ENCODE measurements at places on chromosomes 5 and 9.
A peak's percentile ranks its signal among the peaks of the same experiment; 100 is the strongest.

GRCh38 chr9:93240891-93241334 is 57.0 kb downstream of the WNK2 start:
- DNase-seq = no peak

DNA sequence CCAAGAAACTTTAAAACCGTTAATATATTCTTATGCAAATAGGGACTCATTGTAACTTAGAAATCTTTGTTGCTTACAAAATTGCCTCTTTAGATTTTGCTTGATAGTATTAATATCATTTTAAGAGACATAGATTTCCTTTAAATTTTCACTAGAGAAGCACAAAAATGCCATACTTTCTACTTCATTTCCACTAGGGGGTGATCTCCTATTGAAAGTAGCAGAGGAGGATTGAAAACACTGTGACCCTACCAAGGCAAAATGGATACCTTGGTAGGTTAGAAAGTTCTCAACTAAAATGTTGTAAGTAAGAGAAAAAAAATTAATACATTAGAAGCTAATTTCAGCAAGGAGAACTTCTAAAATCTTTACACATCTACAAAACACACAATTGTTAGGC is 204.9 kb downstream of the CHSY3 start:
- peak; percentile 31 for DNase-seq

- DNase-seq = no peak
Measured at GRCh38 chr5:65588694-65589093, 25.6 kb downstream of the PPWD1 start.

DNA sequence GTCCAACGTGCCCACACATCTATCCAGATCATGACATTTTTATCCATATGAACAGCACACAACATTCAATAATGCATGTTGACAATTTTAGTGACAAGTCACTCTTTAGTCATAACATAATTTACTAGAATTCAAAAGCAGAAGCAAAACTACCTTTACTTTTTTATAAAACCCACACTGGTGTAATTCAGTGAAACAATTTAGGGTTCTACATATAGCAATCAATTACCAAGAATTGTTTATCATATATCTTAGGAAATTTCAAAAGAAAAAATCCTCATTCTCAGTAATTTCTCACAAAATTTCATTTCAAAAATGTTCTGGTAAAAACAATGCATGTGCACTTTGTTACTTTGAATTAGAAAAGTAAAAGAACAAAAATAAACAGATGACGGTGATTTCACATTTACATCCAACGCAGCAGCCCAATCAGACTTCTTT is 12.6 kb downstream of the AUH start:
- no peak for DNase-seq

DNA sequence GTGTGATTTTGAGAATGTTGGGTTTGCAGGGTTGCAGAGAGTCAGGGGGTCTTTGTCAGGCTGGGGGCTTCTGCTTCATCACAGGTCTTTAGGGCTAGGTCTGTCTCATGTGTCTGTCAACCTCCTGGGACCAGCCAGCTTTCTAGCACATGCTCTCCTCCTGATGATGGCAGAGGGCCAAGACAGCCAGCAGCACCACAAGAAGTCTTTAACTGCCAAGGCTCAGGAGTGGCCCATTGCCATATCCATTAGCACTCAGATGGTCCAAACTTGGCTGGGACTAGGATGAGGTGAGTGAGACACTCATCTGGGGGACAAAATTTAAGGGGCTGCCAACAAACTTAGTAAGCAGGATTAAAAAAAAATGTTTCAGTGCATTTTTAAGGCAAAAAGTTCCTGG is 384.2 kb upstream of the CDH10 start:
- DNase-seq = no peak

GRCh38 chr9:3955305-3955687 is 344.6 kb downstream of the GLIS3 start:
- no peak for DNase-seq

GRCh38 chr5:38008198-38008597 is 168.4 kb upstream of the GDNF start:
- no peak for DNase-seq

DNA sequence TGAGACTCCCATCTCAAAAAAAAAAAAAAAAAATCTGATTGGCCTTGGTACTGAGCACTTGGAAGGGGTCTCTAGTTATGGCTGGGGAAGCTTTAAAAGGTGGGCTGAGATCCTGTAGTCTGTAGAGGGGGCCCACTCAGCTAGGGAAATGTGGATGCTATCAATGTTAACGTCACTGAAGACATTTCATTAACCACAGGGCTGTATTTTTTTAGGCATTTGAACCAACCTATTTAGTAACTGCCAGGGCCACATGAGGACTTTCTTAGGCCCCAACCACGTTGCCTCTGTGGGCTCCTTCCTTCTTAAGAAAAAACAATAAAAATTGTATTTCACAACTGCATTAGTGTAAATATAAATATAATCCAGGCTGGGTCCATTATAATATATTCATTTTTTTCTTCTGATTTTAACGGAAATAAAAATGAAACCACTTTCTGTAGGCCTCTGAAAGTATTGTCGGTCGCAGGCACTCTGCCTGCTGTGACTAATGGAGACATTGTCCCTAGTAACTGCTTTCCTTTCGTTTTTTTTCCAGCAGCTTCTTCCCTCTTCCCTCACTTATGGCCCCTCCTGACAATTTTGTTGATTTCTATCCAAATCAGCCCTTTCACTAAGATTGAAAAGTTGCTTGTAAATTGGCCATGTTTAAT is 71.6 kb downstream of the GCNT1 start:
- no peak for DNase-seq

Data from neuronal stem cell (in vitro differentiated cells).